ENCODE measurements at places on chromosomes 6 and 20.

DNA sequence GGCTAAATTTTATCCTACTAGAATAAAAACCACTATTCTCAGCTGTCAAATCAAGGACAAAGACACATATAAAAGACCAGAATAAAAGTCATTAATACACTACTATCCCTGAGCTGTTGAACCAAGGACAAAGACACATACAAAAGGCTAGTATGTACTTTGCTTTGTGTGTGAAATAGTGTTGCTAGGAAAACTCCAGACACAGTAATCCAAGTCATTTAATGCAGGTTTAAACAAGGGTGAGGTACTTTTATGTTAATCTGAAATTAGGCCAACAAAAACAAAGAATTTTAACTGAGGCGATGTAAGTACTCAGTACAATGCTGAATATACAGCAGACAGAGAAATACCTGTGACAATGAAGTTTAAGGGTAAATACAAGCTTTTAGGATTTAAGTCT lies 18.9 kb downstream of the GCLC start:
- no peak for DNase-seq

- no peak for DNase-seq
Measured at GRCh38 chr6:90411292-90411781, 114.7 kb upstream of the BACH2 start.

GRCh38 chr6:161415302-161415855 lies 141.5 kb upstream of the AGPAT4 start:
- DNase-seq = no peak

- no peak for DNase-seq
Measured at GRCh38 chr20:24872291-24873024, 76.6 kb upstream of the CST7 start.

- no peak for DNase-seq
Measured at GRCh38 chr6:34259529-34260069, 10.8 kb upstream of the SMIM29 start.

GRCh38 chr6:32945953-32946352 lies 5.1 kb upstream of the HLA-DMB start:
- DNase-seq = no peak

DNA sequence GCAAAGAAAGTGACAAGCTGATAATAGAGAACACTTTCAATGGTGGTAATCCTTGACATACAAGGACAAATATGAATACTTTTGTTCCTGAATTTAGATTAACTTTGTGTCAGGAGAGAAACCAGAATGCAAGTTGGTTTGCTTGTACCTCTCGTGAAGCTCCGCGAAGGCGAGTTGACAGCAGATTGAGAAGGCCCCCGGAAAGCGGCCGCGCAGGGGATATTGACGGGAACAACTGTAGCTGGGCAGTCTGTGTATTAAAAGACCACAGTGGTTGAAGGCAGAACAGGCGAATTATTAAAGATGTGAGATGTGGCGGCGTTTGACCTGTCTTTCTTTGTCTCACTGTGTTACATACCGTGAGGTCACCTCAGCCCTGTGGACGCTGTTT lies 175.8 kb upstream of the RALGAPA2 start:
- DNase-seq = no peak
